ENCODE measurements at places on chromosomes 1 and 21. TPM values are rescaled to one million over a fixed set of nuclear protein-coding genes. Genes with fewer than 3 reads are reported as not detected.

The YBX1 gene
- 625 TPM for total RNA-seq

The FRRS1 gene
- total RNA-seq, result 2.3 TPM

The OVAAL gene
- total RNA-seq, result not detected

The FAM229A gene
- total RNA-seq, result 4.2 TPM

The RHEX gene
- total RNA-seq, result 1.3 TPM

The KPRP gene
- total RNA-seq, result not detected

The TACSTD2 gene
- total RNA-seq, result 13.9 TPM

The TAL1 gene
- 1.5 TPM for total RNA-seq

The ITLN2 gene
- total RNA-seq, result not detected

The CFAP74 gene
- total RNA-seq, result under 0.01 TPM

The ACTA1 gene
- total RNA-seq, result 0.63 TPM

The MYOG gene
- not detected for total RNA-seq

The ANKRD65 gene
- 1.5 TPM for total RNA-seq

The ARHGEF10L gene
- 13.0 TPM for total RNA-seq

The WNT3A gene
- total RNA-seq, result not detected

The CA6 gene
- not detected for total RNA-seq

The MYCL gene
- total RNA-seq, result 0.63 TPM

The TMEM59 gene
- total RNA-seq, result 62.4 TPM

The LRRC39 gene
- not detected for total RNA-seq

The VCAM1 gene
- 128 TPM for total RNA-seq

The HNRNPCL1 gene
- not detected for total RNA-seq

The ALX3 gene
- not detected for total RNA-seq

The VWA5B1 gene
- not detected for total RNA-seq

The EVA1B gene
- 234 TPM for total RNA-seq

The RNU1-4 gene
- under 0.01 TPM for total RNA-seq

The C1orf50 gene
- 4.1 TPM for total RNA-seq

The ALG14 gene
- 1.1 TPM for total RNA-seq

The C1orf167 gene
- not detected for total RNA-seq

The CRYAA gene
- not detected for total RNA-seq

The EFHD2 gene
- 54.0 TPM for total RNA-seq

The TRAF5 gene
- 6.5 TPM for total RNA-seq

The PPFIA4 gene
- total RNA-seq, result 0.38 TPM

The SV2A gene
- 8.6 TPM for total RNA-seq

The GPR161 gene
- total RNA-seq, result 15.6 TPM

The MAGI3 gene
- total RNA-seq, result 8.1 TPM

The PLA2G2D gene
- not detected for total RNA-seq
